ENCODE measurements at places on chromosomes 2 and 18.

DNA sequence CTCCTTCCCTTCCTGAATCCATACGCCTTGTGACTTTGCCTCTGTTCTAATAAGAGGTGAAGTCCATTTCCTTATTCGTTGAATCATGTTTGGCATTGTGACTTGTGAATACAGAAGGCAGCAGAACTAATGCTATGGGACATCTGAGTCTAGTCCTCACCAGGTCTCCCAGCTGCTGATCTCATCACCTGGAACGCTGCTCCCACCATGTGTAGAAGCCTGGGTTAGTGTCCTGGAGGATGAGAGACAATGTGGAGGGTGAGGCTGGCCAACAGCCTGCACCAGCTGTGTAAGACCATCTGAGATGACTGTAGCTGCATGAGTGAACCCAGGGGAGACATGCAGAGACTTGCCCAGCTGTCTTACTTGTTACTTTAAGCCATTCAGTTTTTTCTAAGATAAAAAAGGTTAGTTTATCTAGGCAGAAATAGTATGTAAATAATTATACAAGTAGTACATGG lies 3.5 kb upstream of the HAAO start:
- DNase-seq = no peak

DNA sequence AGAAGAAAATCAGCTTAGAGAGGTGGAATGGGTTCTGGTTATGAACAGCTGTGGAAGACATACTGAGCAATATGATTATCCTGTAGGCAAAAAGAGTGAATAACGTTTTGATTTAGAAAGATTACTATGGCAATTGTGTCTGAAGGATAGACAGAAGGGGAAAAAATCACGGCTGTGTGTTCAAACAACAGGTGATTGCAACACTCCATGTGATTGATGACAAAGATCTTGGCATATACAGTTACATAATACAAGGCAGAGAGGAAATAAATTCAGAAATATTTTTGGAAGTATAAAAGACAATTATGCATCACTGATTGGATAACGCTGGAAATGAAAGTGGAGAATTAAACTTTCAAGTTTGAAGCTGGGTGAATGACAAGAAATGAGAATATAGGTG lies 58.5 kb upstream of the KCNJ3 start:
- DNase-seq = no peak

GRCh38 chr2:6623746-6624145 lies 242.0 kb downstream of the CMPK2 start:
- DNase-seq = no peak

- no peak for DNase-seq
Measured at GRCh38 chr2:180325416-180326120, 318.5 kb upstream of the CWC22 start.

DNA sequence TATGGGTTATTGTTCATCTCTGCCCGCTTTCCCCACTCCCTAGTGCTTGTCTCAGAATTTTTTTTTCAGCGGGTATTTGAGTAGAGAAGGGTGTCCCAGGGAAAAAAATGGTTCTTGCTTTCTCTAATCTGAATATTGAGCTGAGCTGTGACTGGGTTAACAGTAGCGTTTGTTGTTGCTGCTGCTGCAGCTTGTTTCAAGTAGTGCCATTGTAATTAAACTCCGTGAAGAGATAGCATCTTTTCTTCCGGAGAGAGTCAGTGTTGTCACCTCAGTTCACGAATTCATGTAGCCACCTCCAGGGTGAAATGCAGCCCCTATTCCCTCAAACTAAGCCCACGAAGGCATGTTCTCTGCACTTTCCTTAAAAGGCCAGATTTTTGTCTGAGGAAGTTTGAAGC lies 1.5 kb upstream of the AAK1 start:
- no peak for DNase-seq

- DNase-seq = no peak
Measured at GRCh38 chr2:210445732-210446131, 30.8 kb downstream of the LANCL1 start.

DNA sequence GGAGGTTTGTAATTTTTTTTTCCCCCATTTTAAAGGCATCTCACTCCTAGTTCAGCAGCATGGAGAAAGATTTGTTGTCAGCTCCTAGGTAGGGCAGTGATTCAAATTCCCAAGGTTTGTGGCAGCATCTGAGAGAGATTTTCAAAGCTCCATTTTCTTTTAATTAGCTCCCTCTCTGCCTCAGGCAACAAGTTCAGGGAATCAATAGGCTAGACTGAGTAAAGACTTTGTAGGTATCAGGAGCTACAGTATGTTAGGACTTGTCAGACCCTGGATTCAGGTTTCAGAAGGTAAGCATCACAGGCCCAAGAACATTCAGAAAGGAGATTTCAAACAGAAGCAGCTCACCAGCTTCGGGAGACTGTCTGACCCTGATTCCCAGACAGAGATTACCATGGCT lies 273.3 kb upstream of the ERBB4 start:
- no peak for DNase-seq

GRCh38 chr18:13216092-13216582 lies 2.4 kb upstream of the LDLRAD4 start:
- DNase-seq = peak; percentile 55

- no peak for DNase-seq
Measured at GRCh38 chr18:13500227-13500865, 226.0 kb downstream of the FAM210A start.

GRCh38 chr18:42936289-42936688 lies 179.2 kb downstream of the RIT2 start:
- DNase-seq = no peak

DNA sequence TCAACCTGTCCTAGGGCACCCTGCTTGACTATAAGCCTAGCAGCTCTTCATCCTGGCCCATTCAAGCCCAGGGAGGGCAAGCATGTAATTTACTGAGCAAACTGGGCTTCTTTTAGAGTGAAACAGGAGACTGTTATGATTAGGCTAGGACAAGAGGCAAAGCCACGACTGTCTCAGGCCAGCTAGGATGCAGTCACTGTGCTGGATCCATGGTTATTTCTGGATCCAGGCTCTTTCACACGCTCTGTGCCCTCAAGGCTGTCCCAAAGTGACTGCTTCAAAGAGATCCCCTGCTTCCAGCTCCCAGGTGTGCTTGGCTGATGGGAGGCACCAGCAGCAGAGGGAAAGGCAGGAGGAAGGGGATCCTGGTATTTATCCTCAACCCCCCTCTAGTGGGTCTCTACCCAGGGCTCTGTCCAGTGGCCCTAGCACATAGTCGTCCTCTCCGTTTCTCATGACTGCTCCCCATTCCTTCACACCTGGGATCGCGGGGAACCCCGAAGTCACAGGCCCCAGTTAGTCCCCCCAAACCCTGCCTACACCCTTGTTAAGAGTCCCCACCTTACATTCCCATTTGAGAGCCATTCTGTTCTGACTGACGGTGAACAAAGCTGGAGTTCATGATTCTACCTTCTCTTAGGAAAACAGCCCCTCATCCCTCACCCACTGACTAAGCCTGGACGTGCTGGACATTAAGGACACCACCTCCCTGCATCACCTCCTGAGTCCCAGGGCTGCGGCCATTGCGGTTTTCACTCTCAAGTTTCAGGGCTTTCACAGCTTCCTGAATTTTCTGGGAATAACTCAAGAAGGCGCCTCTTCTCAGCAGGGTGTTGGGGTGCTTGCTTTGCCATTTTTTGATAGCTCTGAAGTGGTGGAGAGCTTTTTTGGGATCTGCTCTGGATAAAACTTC lies 63.2 kb downstream of the POLR1A start:
- DNase-seq = no peak

GRCh38 chr2:33616873-33617272 lies 17.8 kb upstream of the FAM98A start:
- DNase-seq = no peak

GRCh38 chr2:42752314-42752713 lies 11.6 kb downstream of the OXER1 start:
- no peak for DNase-seq

GRCh38 chr2:226330206-226330605 lies 469.4 kb downstream of the IRS1 start:
- no peak for DNase-seq

DNA sequence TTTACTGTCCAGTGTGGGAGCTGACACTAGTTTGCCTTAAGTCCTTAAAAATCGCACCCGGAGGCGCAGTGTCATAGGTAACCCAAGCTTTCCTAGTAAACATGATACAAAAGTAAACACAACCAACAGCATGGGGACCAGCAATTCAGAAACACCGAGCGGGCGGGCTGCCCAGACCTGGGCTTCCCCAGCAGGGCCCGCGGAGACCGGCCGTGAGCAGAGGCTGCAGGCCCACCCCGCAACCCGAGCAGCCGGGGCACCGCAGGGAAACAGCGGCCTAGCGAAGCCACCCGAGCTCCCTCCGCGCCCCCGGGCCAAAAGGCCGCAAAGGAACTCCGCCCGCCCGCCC lies 296 bp downstream of the TTC21B start:
- DNase-seq = no peak

GRCh38 chr2:217218269-217219163 lies 358.7 kb upstream of the TNP1 start:
- DNase-seq = no peak

DNA sequence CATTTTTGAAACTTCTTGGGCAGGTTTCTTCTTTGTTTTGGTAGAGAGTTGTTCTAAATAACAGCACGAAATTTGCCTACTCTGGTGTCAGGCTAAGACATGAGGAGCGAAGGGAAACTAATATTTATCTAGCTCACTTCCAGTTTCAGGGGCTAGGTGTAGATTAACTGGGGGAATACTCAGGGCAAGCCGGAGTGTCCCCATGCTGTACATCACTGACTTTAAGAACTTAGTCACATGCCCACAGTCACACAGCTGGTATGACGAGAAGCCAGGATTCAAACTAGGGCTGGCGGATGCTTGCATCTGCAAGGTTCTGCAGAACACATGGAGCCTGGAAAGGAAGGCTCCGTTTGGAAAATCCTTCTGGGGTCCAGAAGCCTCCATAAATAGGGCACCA lies 133.3 kb downstream of the ALPK2 start:
- no peak for DNase-seq

All from activated naive CD8-positive, alpha-beta T cell treated with anti-CD3 and anti-CD28 coated beads, Interleukin-2, amount 50 U/mL, for 24 hours (primary cell).